ENCODE measurements at places on chromosomes 13 and 19. TPM values are rescaled to one million over a fixed set of nuclear protein-coding genes. Genes with fewer than 3 reads are reported as not detected.
A peak's percentile ranks its signal among the peaks of the same experiment; 100 is the strongest.

Gene TMEM221
- total RNA-seq: 3.2 TPM

Gene ZNF724
- 5.4 TPM for total RNA-seq

DNA sequence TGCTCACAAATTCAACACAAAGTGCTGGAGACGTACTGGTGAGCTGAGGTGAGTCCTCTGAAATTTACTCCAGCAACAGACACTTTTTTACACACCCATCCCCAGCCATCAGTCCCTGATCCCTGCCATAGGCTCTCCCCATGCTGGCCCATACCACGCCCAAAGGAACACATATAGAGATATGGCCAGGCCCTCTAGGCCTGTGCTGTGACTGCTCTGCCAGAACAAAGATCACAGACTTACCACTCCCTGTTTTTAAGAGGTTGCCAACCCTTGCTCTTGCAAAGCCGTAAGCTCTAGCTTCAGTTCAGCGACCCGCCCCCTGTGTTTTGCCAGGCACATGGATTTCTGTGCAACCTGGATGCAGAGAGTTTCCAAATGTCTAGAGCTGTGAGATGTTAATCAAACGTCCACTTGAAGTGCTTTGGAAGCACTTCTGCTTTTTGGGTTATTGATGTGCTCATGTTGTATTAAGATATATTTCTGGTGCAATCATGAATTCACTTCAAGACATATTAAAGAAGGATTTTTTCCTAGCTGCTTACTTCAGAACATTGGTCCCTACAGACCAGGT is 59.7 kb downstream of the DLEU7 start:
- H3K27me3 ChIP-seq: no peaks in the 10 kb centered on the region
- H3K27ac ChIP-seq: no peak overlapping the region
- no peaks in the 10 kb centered on the region for H3K36me3 ChIP-seq
- DNase-seq: no peak
- H3K4me3 ChIP-seq: no peak overlapping the region

- H3K27ac ChIP-seq: no peak overlapping the region
- no peaks in the 10 kb centered on the region for H3K36me3 ChIP-seq
- H3K27me3 ChIP-seq: no peaks in the 10 kb centered on the region
- no peak overlapping the region for H3K4me3 ChIP-seq
- H3K4me1 ChIP-seq: no peaks in the 10 kb centered on the region
Measured at GRCh38 chr19:38442736-38443135, 9.2 kb downstream of the RYR1 start.

DNA sequence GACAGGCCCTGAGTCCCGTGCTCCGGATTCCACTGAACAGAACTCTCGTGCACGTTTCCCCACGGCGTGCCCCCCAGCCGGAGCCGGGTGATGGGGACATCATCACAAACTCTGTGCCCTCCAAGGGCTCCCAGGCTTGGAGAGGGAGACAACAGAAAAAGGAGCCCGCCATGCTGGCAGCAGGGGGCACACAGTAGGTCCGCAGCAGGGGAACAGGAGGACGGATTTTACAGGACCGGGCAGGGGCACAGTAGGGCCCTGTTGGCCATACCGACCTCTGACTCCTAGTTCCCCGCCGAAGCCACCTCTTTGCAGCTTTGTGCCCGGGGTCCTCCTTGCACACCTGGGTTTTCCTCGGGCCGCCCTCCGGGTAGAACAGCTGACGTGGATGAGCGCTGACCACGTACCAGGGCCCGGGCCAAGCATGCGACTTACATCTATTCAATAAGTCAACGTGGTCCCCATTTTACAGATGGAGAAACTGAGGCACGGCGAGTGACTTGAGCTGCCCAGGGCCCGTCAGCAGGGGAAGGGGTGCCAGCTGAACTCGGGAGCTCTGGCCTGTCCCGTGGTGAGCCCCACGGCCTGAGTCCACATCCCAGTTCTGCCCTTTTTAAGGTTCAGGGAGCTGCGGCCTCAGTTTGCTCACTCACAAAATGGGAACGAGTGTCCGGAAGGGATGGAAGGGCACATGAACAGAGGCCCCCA is 10.2 kb upstream of the ONECUT3 start:
- no peak for DNase-seq
- no peaks in the 10 kb centered on the region for H3K36me3 ChIP-seq
- H3K4me3 ChIP-seq: no peak overlapping the region
- H3K27ac ChIP-seq: no peak overlapping the region
- H3K27me3 ChIP-seq: peaks cover 90% of the 10 kb centered on the region

DNA sequence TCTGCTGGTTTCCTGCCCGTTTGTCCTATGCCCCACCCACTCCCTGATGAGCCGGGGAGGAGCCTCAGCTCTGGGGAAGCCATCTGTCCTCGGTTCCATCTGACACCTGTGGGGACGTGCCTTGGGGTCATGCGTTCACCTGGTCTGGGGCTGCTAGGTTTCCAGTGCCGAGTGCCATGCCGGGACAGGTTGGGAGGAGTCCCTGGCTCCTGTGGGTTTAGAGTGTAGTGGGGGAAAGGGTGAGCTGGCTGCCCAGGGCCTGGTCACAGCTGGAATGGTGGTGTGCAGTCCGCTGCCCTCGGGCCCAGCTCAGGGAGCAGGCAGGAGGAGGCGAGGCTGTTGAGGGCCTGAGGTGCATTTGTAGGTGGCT is 2.5 kb downstream of the KDM4B start:
- DNase-seq: no peak
- H3K27me3 ChIP-seq: no peaks in the 10 kb centered on the region
- peak overlapping the region; percentile 81 for H3K27ac ChIP-seq
- peaks cover 9% of the 10 kb centered on the region for H3K4me1 ChIP-seq

- no peaks in the 10 kb centered on the region for H3K36me3 ChIP-seq
- H3K27ac ChIP-seq: no peak overlapping the region
- peaks cover 7% of the 10 kb centered on the region for H3K4me1 ChIP-seq
- H3K27me3 ChIP-seq: no peaks in the 10 kb centered on the region
Measured at GRCh38 chr13:37488726-37489125, 109.8 kb downstream of the POSTN start.

DNA sequence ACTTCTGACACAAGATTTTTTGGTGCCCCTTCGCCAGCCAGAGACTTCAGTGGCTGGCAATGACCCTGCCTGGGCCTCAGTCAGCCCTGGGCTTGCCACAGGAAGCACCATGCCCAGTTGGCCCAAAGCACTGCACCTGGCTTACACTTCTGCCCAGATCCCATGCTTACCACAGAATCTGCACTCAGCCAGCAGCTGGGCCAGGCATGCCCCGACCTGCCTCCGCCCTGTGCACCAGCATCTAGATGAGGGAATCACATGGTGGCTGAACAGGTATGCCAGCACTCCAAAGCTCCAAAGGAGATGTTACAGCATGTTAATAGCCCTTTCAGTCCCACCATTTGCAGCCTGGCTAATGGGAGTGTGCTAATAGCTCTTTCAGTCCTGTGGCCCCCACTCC is 690.9 kb downstream of the SLITRK6 start:
- H3K4me3 ChIP-seq: no peak overlapping the region
- H3K36me3 ChIP-seq: no peaks in the 10 kb centered on the region
- H3K4me1 ChIP-seq: no peaks in the 10 kb centered on the region
- DNase-seq: no peak
- no peak overlapping the region for H3K27ac ChIP-seq
- no peaks in the 10 kb centered on the region for H3K27me3 ChIP-seq

DNA sequence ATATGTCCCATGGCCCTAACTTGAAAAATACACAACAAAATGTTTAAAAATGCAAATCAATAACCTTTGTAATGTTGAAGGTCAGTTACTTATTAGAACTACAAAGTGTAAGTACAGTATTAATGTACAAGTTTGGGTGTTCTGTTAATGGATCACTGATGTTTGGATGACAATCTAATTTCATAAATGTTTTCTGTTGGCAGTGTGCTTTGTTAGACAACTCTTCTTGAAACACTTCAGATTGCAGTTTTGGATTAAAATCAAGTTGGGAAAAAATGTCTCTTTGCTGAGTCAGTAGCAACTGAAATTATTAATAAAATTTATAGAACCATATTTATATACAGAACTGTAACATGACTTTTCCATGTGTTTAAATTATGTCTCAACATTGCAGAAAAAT is 1063.5 kb upstream of the PCDH9 start:
- H3K4me1 ChIP-seq: no peaks in the 10 kb centered on the region
- DNase-seq: no peak
- no peak overlapping the region for H3K4me3 ChIP-seq
- H3K27me3 ChIP-seq: no peaks in the 10 kb centered on the region
- no peak overlapping the region for H3K27ac ChIP-seq

Gene NTF4
- 11.8 TPM for total RNA-seq

- H3K27ac ChIP-seq: no peak overlapping the region
- H3K4me1 ChIP-seq: peaks cover 20% of the 10 kb centered on the region
- peak; percentile 62 for DNase-seq
- H3K27me3 ChIP-seq: peaks cover 11% of the 10 kb centered on the region
Measured at GRCh38 chr19:40596608-40597328, 4.4 kb upstream of the LTBP4 start.

- no peaks in the 10 kb centered on the region for H3K27me3 ChIP-seq
- H3K36me3 ChIP-seq: no peaks in the 10 kb centered on the region
- H3K4me3 ChIP-seq: no peak overlapping the region
- H3K4me1 ChIP-seq: no peaks in the 10 kb centered on the region
Measured at GRCh38 chr19:52748336-52748950, 13.6 kb upstream of the ZNF611 start.

GRCh38 chr19:16185768-16186123 is 536 bp downstream of the FAM32A start:
- H3K4me1 ChIP-seq: peaks cover 5% of the 10 kb centered on the region
- H3K36me3 ChIP-seq: peaks cover 14% of the 10 kb centered on the region
- peak; percentile 73 for DNase-seq
- H3K27me3 ChIP-seq: no peaks in the 10 kb centered on the region
- peak overlapping the region; percentile 93 for H3K27ac ChIP-seq

DNA sequence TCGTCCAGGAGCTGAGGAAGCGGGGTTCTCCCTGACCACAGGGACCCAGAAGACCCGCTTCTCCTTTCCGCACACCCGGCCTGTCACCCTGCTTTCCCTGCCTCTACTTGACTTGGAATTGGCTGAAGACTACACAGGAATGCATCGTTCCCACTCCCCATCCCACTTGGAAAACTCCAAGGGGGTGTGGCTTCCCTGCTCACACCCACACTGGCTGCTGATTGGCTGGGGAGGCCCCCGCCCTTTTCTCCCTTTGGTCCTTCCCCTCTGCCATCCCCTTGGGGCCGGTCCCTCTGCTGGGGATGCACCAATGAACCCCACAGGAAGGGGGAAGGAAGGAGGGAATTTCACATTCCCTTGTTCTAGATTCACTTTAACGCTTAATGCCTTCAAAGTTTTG is 18.9 kb downstream of the VASP start:
- H3K4me3 ChIP-seq: no peak overlapping the region
- H3K27me3 ChIP-seq: peaks cover 5% of the 10 kb centered on the region
- H3K27ac ChIP-seq: no peak overlapping the region
- peak; percentile 70 for DNase-seq
- H3K36me3 ChIP-seq: peaks cover 16% of the 10 kb centered on the region

DNA sequence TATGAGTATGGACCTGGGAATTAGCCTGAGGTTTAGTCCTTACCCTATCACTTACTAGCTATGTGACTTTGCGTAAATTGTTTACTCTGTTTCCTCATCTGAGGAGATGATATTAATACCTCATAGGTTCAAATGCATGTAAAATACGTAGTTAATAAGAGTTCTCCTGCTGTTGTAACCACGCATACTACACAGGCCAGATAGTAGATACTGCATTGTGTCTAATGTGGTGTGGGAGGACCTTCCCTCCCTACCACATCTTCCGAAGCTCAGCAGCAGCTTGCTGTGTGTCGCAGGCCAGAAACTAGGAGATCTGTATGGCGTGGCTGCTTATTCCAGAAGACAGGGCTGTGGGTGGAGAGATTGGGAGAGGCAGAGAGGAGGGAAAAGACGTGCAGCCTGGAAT is 23.0 kb downstream of the GTF2F2 start:
- H3K4me1 ChIP-seq: peaks cover 3% of the 10 kb centered on the region
- no peak overlapping the region for H3K27ac ChIP-seq
- H3K4me3 ChIP-seq: no peak overlapping the region
- no peaks in the 10 kb centered on the region for H3K27me3 ChIP-seq

DNA sequence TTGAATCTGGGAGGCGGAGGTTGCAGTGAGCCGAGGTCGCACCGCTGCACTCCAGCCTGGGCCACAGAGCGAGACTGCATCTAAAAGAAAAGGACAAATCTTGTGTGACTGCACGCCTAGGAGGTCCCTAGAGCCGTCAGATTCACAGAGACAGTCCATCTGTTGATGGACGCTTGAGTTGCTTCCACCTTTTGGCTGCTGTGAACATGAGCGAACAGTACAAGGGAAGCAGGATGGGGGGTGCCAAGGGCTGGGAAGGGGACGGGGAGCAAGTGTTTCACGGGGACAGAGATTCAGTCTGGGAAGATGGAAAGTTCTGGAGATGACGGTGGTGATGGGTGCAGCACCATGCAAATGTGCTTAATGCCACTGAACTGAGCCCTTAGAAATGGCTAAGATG is 78.7 kb downstream of the GNG7 start:
- DNase-seq: no peak
- no peaks in the 10 kb centered on the region for H3K27me3 ChIP-seq
- no peak overlapping the region for H3K4me3 ChIP-seq
- no peaks in the 10 kb centered on the region for H3K36me3 ChIP-seq
- H3K27ac ChIP-seq: no peak overlapping the region

Gene ATP1A3
- total RNA-seq: 4.5 TPM

DNA sequence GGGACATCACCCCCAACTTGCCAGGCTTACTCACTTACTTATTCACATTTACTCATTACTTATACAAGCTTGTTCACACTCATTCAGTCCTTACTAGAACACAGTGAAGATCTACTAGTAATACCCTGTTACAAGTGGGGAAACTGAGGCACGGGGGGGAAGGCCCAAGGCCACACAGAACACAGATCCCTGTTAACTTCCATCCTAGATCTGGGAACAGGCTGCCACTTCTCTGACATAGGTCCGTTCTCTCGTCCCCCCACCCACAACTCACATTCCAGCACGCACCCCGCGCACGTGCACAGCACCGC is 1.5 kb upstream of the NRTN start:
- no peaks in the 10 kb centered on the region for H3K36me3 ChIP-seq
- no peaks in the 10 kb centered on the region for H3K27me3 ChIP-seq
- no peak overlapping the region for H3K27ac ChIP-seq
- peaks cover 7% of the 10 kb centered on the region for H3K4me1 ChIP-seq
- no peak overlapping the region for H3K4me3 ChIP-seq

DNA sequence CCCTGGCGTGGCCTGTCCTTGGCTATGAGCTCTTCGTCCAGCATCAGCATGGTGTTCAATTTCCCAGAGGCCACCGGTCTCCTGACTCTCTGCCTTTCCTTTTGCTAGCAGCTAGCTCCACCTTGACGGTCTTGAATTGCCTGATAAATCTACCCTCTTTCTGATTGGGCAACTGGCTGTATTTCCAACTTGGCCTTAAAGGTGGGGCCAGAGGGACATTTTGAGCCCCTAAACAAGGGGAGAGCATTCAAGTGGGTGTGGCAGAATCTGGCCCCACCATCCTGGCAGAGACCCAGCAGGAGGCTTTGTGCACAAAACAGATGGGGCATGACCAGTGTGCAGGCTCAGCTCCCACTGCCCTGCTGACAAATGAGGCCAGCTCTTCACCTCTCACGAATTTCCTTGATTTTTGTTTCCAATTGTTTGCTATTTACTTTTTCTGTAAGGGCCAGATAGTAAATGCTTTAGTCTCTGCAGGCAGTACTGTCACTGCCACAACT is 148.9 kb upstream of the VSTM2B start:
- no peaks in the 10 kb centered on the region for H3K36me3 ChIP-seq
- H3K4me1 ChIP-seq: no peaks in the 10 kb centered on the region
- no peak overlapping the region for H3K27ac ChIP-seq

Gene ZNF442
- 2.7 TPM for total RNA-seq

- no peak overlapping the region for H3K27ac ChIP-seq
- H3K4me1 ChIP-seq: no peaks in the 10 kb centered on the region
- H3K27me3 ChIP-seq: no peaks in the 10 kb centered on the region
- no peaks in the 10 kb centered on the region for H3K36me3 ChIP-seq
- no peak overlapping the region for H3K4me3 ChIP-seq
Measured at GRCh38 chr13:59318320-59318930, 845.3 kb downstream of the DIAPH3 start.

Gene KCNN4
- 0.60 TPM for total RNA-seq
